Posterior vena cava (tissue), 2 donors: ENCODE measurements at places on chromosomes 16 and 17.

DNA sequence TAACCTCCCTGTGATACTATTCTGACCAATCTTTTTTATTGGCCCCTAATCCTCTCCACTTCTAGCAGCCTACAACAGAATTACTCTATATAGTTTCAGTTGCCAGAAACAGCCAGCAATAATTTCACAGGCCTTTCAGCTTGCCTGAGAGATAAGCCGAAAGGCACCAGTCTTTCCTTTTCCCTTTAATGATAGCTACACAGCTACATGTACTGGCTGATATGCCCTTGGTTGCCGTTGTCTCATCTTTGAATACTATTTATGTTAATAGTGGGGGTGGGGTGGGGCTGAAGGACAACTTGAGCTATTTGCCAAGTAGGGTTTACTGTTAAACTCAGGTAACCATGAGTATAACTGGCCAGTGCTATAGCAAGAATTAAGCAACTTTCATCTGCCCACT lies 35.8 kb upstream of the RASL10B start:
- no peak for DNase-seq

GRCh38 chr17:60641810-60642220 lies 35.8 kb upstream of the BCAS3 start:
- no peak for DNase-seq

GRCh38 chr17:70368011-70368410 lies 198.7 kb downstream of the KCNJ2 start:
- no peak for DNase-seq

DNA sequence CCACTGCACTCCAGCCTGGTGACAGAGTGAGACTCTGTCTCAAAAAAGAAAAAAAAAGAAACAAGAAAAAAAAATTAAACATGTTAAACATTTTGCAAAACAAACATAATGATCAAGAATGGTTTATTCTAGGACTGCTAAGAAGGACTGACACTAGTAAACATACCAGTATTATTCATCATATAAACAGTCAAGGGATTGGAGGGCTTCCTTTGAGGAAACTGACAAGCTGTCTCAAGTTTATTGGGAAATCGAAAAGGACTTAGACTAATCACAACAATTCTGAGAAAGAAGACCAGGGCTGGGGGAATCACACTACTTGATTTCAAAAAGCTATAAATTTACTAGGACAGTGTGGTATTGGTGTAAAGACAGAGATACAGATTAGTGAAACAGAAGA lies 75.5 kb downstream of the MYH10 start:
- DNase-seq = no peak

DNA sequence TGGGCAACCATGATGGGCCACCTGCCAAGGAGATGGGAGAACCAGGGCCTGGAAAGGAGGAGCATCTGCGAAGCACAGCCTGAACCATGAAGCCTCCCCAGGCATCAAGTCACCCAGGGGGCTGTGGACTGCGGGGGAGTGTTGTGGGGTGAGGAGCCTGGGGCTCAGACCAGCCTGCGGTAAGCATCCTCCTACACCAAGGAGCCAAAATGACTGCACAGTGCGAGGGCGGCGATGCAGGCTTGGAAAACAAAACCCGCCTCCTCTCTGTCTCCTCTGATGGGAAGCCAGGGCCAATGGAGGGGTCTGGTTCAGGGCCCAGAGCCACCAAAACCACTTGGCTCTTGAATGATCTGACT lies 18.1 kb upstream of the MAF start:
- DNase-seq = no peak
